ENCODE measurements at places on chromosomes 2 and 18.

DNA sequence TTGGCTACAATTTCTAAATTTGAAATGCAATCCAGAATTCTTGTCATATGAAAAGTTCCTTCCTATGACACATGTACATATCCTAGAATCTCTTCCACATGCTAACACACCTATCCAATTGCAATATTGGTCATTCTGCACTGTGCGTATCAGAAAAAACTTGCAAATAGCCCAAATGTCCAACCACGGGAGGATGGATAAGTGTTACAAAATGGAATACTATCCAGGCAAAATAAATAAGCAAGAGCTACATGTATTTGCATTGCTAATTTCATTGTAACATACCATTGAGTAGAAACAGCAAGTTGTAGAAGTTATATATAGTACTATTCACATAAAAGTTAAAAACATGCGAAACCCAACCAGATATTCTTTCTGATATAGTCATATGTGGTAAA, 15.6 kb upstream of the RHOB start:
- no peak for DNase-seq

DNA sequence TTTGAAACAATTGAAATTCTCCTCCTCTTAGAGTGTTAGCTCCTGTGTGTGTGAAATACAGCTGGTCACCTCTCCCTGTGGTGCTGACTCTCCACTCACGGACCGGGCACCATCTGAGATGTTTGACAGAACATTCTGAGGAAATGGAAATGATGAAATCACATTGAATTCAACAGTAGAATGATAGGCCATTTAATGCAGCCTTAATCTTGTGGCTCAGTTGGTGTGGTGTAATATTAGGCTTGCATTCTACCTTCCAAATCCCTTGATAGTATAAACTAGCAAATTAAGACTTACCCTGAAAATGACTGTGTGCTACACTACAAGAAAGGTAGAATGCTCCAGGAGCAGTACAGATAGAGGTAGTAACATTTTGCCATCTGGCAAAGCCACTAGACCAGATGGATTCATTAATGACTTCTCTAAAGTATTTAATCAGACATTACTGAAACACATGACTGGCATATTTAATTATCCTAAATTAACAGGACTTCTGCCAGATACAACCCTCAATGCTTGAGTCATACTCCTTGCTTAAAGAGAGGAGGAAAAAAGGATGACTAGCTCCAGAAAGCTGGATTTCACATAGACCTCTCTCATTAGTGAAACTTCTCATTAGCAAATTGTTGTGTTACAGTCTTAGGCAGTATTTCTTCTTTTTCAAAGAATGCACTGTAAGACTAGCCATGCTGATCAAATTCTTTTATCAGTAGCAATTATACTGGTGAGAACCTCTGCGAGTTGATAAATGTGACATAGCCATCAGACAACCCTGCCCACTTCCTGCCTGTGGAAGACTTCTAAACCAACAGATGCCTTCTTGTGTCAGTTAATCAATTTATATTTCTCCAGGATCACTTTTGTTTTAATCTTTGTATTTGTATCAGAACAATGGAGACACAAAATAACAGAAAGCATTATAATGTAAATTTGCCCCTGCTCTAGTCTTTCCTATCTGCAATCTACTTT, 80.6 kb downstream of the EML6 start:
- no peak for DNase-seq

DNA sequence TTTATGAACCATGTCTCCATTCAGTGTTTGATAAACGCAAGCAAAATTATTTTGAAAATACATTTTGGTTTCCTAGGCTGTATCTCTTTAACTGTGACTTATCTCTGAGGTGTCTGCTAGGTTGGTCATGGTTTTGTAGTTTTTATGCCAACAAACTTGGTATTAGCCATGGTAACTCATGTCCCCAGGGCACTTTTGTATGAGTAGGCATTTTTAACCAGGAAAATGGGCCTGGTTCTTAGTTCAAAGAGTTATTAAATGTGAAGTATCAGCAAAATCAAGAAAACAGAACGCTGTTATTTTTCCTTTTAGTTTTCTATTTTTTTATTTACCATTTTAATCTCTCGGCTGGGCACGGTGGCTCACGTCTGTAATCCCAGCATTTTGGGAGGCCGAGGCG, 179.3 kb upstream of the LHCGR start:
- no peak for DNase-seq

- DNase-seq = no peak
Measured at GRCh38 chr2:108351889-108352288, 25.9 kb upstream of the SULT1C4 start.

- DNase-seq = no peak
Measured at GRCh38 chr18:46400449-46400848, 256.6 kb downstream of the LOXHD1 start.

GRCh38 chr18:59202258-59202820, 17.6 kb upstream of the GRP start:
- no peak for DNase-seq

Data from activated T-helper 1 cell treated with anti-CD3 and anti-CD28 coated beads, Interleukin-2, amount 50 U/mL, for 16 hours (primary cell).